ENCODE measurements at places on chromosomes 1 and 21.

DNA sequence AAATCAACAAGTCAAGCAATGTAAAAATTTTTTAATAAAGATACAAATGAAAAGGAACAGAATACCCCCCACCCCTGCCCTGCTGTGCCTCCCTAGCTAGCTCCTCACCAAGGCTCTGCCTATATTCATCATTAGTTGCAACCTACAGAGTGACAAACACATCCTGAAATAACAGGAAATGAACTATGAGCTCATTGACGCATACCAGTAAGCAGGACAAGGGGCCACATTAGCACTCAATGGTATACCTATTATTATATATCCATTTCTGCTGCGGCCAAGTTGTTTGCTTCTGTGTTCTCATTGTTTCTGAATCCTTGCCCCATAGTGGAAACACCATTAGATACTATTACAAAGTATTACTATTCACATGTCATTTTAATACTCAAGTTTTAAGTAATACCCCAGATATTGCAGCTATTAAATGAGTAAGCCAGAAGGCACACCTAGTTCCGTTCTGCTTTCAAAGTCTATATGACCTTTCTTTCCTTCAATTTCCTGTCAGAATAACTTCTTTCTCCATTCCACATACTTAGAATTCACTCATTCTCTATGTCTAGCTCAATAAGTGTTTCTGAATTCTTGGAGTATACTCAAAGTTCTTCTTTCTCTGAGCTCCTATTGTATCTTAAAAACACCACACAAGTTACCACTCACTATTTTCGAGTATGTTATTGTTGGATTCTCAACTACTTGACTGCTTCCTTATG lies 1214.9 kb downstream of the PLA2G4A start:
- no peak for DNase-seq

- DNase-seq: no peak
Measured at GRCh38 chr1:22673486-22674409, 20.7 kb downstream of the C1QB start.

DNA sequence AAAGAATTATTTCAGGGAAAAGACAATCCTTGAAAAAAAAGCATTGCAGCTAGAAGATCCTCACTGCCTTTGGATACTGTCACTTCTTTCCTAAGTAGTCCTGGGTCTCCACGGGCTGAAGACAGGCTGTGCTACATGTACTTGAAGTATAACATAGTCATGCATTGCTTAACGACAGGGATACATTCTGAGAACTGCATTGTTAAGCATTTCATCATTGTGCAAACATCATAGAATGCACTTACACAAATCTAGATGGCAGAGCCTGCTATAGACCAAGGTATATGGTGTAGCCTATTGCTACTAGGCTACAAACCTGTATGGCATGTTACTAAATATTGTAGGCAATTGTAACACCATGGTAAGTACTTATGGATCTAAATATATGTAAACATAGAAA lies 54.0 kb downstream of the KIAA0040 start:
- no peak for DNase-seq

DNA sequence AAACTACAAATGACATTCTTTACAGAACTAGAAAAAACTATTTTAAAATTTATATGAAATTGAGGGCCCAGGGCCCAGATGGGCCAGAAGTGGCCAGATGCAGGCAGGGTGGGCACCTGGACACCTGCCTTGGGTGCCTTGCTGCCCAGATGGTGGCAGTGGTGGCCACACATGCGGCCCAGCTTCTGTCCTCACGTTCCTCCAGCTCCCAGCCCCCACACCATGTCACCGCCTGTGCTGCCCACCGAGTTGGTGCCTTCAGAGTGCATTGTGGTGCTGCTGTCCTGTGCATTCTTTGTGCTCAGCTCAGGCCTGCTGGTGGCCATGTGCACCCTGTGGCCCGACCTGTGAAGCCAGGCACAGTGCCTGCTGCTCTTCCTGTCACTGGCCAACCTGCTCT lies 216.8 kb upstream of the CXADR start:
- no peak for DNase-seq

- no peak for DNase-seq
Measured at GRCh38 chr1:60171801-60172200, 98.2 kb upstream of the C1orf87 start.

DNA sequence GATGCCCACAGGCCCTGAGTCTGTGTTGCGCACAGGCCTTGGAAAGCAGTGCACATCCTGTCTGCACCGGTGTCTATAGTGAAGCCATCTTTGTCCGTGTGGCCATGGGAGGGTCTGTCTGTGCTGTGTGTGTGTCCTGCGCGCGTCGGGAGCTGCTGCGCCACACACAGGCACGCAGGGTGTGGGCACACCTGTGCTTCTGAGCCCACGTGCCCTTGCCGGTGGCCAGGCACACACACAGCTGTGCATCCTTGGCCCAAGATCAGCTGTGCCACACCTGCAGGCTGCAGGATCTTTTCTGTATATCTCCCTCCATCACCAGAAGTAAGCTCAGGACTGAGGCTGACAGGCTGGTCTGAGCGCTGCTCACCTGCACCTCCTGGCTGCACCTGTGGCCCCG lies 3.2 kb upstream of the SAMD11 start:
- DNase-seq: no peak

DNA sequence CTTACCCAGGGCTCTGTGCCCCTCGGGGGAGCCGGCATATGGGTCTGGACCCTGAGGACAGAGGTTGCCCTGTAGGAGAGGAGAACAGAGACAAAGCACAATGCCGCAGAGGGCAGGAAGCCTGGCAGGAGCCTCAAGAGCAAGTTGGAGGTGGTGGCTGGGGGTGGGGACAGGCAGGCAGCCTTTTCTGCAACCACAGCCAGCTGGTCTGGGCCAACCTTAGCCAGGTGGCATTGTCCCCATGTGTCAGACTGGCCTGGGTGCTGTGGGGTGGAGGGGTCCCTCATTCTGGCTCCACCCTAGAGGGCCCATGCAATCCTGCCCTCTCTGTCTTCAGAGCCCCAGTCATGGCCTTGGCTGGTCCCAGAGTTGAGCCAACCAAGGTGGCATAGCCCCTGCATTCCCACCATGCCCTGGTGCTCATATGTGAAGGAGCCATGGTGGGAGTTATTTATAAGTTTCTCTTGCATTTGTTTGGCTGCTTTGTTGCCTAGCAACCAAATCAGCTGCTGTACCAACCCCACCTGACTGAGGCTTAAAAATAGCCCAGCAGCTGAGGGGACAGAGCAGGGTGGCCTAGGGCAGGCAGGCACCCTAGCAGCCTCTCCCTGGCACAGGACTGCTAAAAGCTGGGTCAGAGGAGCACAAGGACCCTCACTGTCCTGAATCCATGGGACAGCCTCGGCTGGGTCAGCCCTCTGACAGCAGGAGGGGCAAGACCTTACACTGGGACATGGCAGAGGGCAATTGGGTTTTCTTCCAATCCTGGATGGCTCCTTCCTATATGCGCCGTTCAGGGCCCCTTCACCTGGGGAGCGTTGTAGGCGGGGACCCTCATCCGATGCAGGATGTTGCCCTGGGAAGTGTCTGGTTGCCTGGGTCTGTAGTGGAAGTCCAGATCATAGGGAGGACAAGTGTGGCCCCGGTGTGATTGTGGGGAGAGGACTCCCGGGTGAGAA lies 19.5 kb downstream of the MAP7D1 start:
- peak; percentile 57 for DNase-seq

GRCh38 chr1:160091666-160092223 lies 6.7 kb downstream of the IGSF8 start:
- DNase-seq: no peak

- DNase-seq: no peak
Measured at GRCh38 chr1:95084317-95085176, 11.8 kb upstream of the ALG14 start.

DNA sequence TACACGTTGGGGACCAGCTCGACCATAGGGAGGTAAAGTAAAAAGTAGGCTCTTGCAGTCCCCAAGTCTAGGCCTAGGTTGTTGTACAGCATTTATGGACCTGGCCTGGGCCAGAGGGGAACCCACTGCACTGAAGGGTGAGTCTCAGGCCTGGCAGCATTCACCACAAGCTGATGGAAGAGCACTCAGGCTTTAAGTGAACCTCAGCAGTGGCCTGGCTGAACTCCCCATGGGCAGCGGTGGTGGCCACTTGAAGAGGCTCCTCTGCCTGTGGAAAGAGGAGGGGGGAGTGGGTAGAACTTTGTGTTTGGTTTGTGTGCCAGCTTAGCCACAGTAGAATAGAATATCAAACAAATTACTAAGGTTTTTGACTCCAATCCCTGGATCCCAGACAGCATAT lies 176.2 kb upstream of the PRMT6 start:
- no peak for DNase-seq

Data from islet precursor cell (in vitro differentiated cells).